GM23338 (cell line): ENCODE measurements at places on chromosomes 1 and 21. TPM values are rescaled to one million over a fixed set of nuclear protein-coding genes. Genes with fewer than 3 reads are reported as not detected.

DNA sequence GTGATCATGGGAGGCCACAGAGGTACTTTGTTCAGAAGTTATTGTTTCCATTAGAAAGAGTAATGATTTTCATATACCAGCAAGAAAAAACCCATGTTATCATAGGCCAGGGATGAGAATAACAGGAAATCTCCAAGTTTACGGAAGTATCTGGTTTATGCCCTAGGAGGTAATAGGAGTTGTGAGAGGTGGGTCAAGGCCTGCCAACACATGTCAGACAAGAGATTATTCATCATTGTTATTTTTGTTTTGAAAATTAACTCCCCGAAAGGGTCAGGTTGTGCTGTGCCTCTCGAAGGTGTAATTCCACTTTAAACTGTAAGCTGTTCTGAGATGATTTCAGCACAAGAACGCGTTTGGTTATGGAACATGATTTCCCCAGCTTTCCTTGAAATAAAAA, 218.4 kb downstream of the CAMTA1 start:
- no peak for DNase-seq
- H3K4me1 ChIP-seq = 0 out of 2 replicates have a peak, but pooled peaks cover under 1% of the 10 kb centered on the region
- H3K36me3 ChIP-seq = no peaks in the 10 kb centered on the region
- no peak overlapping the region for H3K4me3 ChIP-seq
- no peaks in the 10 kb centered on the region for H3K27me3 ChIP-seq

GRCh38 chr1:160576390-160576789, 2.9 kb downstream of the CD84 start:
- H3K36me3 ChIP-seq = no peaks in the 10 kb centered on the region
- no peaks in the 10 kb centered on the region for H3K27me3 ChIP-seq
- H3K4me1 ChIP-seq = no peaks in the 10 kb centered on the region
- H3K4me3 ChIP-seq = no peak overlapping the region
- no peak overlapping the region for H3K27ac ChIP-seq

GRCh38 chr1:233230011-233230410, 65.5 kb downstream of the PCNX2 start:
- no peaks in the 10 kb centered on the region for H3K27me3 ChIP-seq
- H3K4me3 ChIP-seq = no peak overlapping the region
- H3K27ac ChIP-seq = no peak overlapping the region
- no peaks in the 10 kb centered on the region for H3K4me1 ChIP-seq
- DNase-seq = no peak
- H3K36me3 ChIP-seq = peaks cover 11% of the 10 kb centered on the region

- no peaks in the 10 kb centered on the region for H3K36me3 ChIP-seq
- no peak overlapping the region for H3K27ac ChIP-seq
- H3K27me3 ChIP-seq = no peaks in the 10 kb centered on the region
- H3K4me3 ChIP-seq = no peak overlapping the region
- H3K4me1 ChIP-seq = peaks cover 32% of the 10 kb centered on the region
Measured at GRCh38 chr1:167825419-167826079, 88.4 kb downstream of the ADCY10 start.

DNA sequence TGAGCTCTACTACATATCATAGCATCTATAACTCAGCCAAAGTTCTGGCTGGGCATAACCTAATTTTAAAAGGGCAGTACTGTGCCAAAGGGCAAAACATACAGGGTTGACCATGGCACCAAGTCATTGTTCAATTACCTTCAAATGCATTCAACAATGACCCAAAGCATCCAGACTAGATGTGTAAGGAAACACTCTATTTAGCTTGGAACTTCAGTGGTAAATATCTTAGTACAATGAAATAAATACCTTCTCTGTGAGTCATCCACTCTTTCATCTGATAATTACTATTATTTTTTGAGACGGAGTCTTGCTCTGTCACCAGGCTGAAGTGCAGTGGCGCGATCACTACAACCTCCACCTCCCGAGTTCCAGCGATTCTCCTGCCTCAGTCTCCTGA, 70.0 kb downstream of the NVL start:
- H3K4me1 ChIP-seq = peaks cover 16% of the 10 kb centered on the region; the same call in 1 of the 2 replicates
- 0 out of 2 replicates have a peak overlapping the region, but pooled peaks have one; percentile 10 for H3K27ac ChIP-seq
- DNase-seq = no peak
- 0 out of 2 replicates have a peak, but pooled peaks cover 7% of the 10 kb centered on the region for H3K36me3 ChIP-seq
- no peaks in the 10 kb centered on the region for H3K27me3 ChIP-seq
- H3K4me3 ChIP-seq = no peak overlapping the region

DNA sequence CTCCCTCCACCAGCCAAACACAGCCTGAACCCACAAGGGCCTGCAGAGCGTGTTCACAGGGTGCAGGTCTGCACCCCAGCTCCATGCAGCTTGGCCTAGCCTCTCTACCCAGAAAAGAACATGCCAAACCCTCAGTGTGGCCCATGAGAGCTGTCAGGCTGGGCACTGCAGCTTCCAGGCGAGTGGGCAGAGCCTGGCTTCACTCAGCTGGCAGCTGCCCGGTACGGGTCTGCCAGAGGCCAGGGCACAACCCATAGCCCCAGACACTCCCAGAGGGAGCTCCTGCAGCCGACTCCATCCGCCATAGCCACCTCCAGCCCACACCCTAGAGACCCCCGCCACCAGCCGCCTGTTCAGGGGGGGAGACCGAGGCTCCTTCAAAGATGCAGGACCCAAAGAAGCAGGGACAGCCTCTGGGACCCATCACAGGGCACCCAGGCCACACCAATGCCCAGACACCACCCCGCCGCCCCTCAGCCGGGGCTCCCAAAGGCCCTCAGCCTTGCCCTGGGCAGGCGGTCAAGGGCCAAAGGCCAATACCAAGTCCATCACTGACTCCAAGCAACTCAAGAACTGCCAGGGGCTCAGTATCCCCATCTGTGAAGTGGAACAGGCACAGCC, 42.4 kb downstream of the MEGF6 start:
- H3K4me3 ChIP-seq = no peak overlapping the region
- no peaks in the 10 kb centered on the region for H3K36me3 ChIP-seq
- H3K27me3 ChIP-seq = no peaks in the 10 kb centered on the region
- no peak overlapping the region for H3K27ac ChIP-seq
- no peaks in the 10 kb centered on the region for H3K4me1 ChIP-seq
- DNase-seq = no peak

GRCh38 chr21:35397781-35398180, 348.7 kb upstream of the RUNX1 start:
- no peak for DNase-seq
- H3K36me3 ChIP-seq = no peaks in the 10 kb centered on the region
- H3K27me3 ChIP-seq = no peaks in the 10 kb centered on the region
- H3K4me1 ChIP-seq = no peaks in the 10 kb centered on the region; the same call in 1 of the 2 replicates
- no peak overlapping the region for H3K4me3 ChIP-seq

GRCh38 chr1:90174246-90174645, 179.3 kb downstream of the ZNF326 start:
- DNase-seq = no peak
- no peaks in the 10 kb centered on the region for H3K4me1 ChIP-seq
- no peak overlapping the region for H3K4me3 ChIP-seq

- H3K4me1 ChIP-seq = peaks cover 18% of the 10 kb centered on the region
- no peak overlapping the region for H3K27ac ChIP-seq
- peak; percentile 41 for DNase-seq
- H3K27me3 ChIP-seq = peaks cover 23% of the 10 kb centered on the region
- H3K36me3 ChIP-seq = peaks cover 4% of the 10 kb centered on the region; the same call in 1 of the 2 replicates
Measured at GRCh38 chr1:38475624-38476005, 384.0 kb downstream of the RRAGC start.

The DNM3 gene
- 4.2 and 5.2 TPM in 2 replicates for polyA plus RNA-seq
